ENCODE measurements at places on chromosomes 4 and X.

- no peak for DNase-seq
These were observed 542.0 kb downstream of the GBA3 start for GRCh38 chr4:23234716-23235115.

DNA sequence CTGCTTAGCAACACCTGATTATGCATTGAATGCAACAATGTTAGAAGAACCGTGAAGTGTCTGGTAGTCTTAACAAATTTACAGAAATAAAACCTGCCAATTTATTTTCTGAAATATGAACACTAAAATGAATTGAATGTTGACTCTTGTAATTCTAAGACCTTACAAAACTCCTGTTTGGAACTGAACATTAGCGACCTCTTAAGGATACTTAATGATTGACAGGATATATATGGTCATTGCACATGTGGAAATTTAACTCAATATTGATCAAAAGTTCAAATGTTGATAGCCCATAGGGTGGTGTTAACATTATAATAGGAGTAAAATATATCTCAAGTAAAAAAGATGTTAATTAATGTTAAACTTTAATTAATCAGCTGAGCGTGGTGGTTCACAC lies 79.1 kb downstream of the TECRL start:
- no peak for DNase-seq

- no peak for DNase-seq
These were observed 54.5 kb upstream of the BCOR start for GRCh38 chrX:40152173-40152711.

GRCh38 chr4:163673848-163674697 lies 179.6 kb downstream of the TMA16 start:
- DNase-seq = no peak

DNA sequence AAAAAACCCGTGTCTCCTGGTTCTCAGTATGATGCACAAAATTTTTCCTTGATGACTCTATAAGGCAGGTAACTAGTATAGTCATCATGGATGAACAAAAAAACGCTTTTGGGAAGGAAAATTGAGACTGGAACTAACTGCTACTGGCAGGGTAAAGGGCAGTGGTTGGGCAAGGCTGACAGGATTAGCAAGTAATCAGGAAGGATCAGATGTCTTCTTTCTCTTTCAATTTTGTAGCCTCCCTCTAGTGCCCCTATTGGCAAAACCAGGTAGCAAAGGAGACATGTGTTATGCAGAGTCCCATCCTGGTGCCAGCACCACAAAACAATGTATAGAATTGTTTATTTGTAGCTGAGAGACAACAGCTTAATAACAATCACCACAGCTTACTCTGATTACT lies 12.8 kb upstream of the SLITRK4 start:
- DNase-seq = no peak

DNA sequence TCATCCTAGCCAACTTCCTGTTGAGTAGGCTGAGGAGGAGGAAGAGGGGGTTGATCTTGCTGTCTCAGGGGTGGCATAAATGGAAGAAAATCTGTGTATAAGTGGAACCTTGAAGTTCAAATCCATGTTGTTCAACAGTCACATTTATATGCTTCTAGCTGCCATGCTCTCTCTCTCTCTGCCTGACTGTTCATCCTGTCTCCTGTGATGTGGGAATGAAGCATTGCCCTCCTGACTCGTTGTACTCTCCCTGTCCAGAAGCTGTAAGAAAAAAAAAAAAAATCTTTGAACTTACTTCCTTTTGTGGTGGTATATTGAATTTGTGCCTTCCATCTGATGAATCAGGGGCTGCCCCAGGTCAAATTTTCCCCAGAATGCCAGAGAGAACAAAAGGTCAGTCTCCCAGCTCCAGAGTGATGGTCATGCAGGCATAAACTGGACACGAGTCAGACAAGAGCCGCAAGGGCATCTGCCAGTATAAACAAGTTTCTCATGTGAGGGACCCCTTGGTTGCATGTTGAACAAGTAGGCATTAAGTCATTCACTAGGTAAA lies 257.0 kb downstream of the IDS start:
- DNase-seq = no peak

GRCh38 chr4:8465615-8466611 lies 25.3 kb downstream of the TRMT44 start:
- DNase-seq = no peak

GRCh38 chr4:90584051-90584450 lies 456.9 kb downstream of the CCSER1 start:
- no peak for DNase-seq

GRCh38 chrX:155967653-155968325 lies 29.7 kb upstream of the IL9R start:
- DNase-seq = no peak

All from T1000 (cell line).